ENCODE measurements at places on chromosomes 12 and 14.

DNA sequence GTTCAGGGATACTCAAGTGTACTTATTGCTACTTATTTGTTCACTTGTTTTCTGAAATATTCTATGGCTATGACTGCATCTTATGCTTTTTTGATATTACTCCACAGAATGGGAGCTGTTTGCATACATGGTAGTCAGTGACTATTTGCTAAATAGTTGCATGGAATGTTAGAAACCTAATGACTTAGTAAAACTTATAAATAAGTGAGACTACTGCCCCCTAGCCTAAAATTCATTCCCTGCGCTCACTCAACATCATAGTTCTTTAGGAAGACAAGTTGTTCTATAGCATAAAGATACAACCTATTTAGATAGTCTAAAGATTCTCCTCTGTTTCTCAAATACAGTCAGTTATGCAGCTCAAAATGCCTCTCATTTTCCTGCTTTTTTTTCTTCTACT is 305.5 kb downstream of the CEP128 start:
- no peak for DNase-seq

GRCh38 chr14:99080306-99080705 is 191.7 kb downstream of the BCL11B start:
- no peak for DNase-seq

DNA sequence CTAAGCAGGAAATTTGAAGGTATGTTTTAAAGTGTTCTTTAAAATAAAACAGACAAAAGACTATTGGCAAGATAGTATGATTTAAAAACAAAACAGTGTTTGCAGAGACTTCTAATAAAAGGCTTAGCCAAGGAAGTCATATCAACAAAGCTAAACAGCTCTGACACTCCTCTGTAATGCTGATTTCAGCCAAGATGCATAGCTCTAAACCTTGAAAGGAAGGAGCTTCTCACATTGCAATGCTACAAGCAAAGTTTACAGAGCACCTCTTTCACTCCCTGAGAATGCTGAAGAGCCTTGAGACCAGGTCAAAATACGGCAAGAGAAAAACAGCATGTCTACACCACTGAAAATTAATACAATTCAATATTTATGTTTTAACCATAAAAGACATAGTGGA is 51.8 kb downstream of the PARP11 start:
- no peak for DNase-seq

DNA sequence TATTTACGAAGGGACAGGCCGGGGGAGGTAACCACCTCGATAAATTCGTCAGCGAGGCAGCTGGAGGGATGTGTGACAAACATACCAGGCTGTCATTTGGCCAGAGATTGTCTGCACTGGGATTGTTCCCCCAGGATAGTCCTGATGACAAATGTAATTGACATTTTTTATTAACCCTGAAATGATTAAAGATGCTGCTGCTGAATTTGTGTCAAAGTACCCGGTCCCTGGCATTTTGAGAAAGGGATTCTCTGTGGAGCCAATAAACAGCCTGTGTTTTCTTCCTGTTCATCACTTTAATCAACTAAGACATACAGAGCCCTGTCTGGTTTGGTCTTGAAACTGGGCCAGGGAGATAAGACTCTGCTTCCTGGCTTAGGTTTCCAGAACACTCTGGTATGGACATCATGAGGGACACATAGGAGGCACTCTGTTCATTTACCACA is 117.6 kb downstream of the SLC25A47 start:
- peak; percentile 67 for DNase-seq

DNA sequence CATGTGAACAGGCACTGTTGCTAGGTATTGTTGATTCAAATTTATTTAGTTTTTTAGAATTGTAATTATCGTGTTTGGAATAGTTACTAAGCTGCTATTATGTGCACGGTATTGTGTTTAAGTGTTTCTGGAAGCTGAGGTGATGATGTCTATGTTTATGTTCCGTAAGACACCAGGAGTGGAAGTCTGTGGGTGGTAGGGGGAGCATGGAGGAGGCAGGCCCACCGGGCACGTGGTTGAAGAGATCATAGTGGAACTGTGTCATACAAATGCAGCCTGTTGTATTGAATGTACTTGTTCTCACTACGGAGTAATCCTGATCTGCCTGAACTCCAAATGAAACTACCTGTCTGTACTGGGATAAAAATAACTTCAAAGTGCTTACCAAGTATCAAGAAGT is 36.1 kb upstream of the STXBP6 start:
- DNase-seq = no peak

DNA sequence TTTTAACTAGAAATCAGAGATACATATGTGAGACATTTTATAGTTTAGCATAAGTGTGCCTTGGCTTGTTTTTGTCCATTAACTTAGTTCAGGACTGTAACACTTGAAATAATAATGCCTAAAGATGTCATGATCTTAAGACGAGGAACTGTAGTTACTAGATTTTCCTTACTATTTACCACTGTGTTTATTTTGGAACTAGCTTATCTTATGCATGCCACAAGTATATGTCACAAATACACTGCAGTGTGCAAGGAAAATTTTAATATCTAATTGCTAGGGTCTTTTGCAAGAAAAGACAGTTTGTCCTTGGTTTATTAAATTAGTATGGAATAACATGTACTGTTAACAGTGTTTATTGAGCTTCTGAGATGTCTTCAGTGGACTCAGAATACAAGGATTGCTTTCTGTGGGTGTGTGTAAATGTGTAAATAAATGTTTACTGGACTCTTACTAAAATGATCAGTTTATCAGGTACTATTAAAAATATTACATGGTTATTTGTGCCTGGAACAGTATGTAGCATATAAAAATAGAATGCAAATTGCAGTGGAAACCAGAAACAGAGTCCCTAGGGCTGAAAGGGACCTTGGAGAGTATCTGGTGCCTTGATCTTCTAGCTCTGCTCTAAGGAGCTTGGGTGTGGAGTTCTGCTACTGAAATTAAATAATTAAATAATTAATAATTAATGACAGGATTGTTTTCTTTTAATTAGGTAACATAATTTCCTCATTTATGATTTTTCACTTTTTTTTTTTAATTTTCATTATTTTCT is 58.1 kb downstream of the FGD4 start:
- no peak for DNase-seq

DNA sequence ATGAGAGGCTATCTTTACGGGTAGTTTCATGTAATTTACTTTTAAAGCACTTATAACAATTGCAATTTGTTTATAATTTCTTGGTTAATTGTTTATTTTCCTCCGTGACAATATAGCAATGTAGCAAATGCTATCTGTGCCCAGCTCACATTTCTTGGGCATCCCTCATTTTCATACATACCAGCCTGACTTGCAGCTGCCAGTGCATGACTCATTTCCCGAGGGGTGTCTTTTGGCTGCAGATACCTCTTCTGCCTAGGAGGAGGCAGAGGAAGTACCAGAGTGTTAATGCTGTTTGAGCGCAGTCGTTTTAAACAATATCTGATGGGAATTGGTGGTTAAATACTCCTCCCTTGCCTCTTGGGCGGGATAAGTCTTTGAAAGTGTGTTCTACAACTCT is 104.2 kb upstream of the ABCD2 start:
- peak; percentile 37 for DNase-seq

DNA sequence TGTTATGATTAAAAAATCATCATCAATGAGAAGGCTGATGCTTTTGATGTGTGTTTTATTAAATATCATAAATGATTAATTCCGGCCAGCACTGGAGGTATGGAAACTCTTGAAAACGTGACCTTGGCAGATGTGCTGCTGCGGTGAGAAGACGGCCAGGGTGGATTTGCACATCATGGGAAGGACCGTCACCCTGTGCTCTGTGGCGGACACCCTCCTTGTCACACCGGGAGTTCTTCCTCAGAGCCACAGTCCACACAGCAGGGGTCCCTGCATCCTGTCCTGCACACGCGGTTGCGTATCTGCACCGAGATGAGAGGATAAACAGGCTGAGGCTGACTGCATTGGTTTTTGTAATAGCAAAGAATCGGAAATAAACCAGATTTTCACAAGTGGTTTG is 33.5 kb downstream of the FZD10 start:
- DNase-seq = no peak

- no peak for DNase-seq
These were observed 13.0 kb downstream of the SERPINA11 start for GRCh38 chr14:94439453-94440057.

GRCh38 chr14:74578479-74578878 is 33.6 kb downstream of the LTBP2 start:
- no peak for DNase-seq

DNA sequence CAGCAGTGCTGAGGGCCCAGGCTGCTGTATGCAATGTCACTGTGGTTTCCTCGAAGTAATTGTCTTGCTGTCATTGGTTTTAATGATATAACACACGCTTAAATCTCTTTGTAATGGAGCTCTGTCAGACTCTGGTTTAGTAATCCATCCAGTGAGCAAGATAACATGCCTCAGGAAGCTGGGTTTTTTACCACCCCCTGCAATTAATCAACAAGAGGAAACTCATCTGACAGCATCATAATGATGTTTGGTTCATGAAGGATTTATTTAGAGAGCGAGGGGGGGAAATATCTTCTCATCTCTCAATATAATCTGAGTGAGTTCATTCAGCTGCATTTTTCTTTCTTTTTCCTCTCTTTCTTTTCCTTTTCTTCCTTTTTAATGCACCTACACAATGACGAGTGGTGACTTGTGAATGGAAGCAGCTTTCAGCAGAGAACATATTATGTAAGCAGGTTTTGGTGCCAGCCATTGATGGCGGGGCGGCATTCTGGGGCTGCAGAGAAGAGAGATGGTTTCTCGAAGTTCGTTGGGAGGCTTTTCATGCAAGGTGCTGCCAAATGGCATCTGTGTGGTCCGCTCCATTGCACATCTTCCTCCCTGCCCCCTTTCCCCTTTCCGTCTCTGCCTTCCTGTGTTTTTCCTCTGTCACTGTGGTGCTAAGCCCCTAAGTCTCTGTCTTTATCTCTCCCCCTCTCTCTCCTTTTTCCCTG is 6.7 kb downstream of the RPH3A start:
- peak; percentile 74 for DNase-seq

DNA sequence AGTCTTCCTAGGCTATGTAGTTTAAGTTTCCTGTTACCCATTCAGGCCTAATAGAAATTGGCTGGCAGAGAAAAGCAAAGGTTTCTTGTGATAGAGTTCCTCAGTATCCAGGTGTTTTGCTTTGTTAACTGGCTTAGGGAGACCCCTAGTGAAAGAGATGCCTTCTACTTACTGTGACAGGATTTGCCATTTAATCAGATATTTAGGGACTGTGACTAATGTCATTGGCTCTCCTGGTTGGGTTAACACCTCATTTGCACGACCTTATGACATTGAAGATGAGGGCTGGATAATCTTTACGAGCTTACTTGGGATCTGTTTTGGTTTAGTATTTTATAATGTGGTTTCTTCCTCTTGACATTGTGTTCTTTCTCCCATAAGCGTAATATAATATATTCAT is 5.8 kb downstream of the MON2 start:
- no peak for DNase-seq

DNA sequence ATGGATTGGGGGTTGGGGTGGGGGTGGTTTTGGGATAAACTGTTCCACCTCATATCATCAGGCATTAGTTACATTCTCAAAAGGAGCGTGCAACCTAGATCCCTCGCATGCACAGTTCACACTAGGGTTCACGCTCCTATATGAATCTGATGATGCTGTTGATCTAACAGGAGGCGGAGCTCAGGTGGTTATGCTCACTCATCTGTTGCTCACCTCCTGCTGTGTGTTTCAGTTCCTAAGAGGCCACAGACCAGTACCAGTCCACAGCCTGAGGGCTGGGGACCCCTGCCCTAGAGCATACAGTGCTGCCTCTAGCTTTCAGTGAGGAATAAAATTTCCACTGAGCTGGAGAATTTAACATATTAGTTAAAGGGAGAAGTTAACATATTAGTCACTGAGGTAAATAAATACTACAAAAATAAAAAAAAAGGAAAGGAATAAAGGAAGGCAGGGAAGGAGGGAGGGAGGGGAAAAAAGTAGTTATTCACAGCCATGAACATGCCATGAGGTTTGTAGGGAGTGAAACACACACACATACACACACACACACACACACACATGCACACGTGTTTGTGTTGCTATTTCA is 612.7 kb upstream of the TBX3 start:
- no peak for DNase-seq

- no peak for DNase-seq
These were observed 357.4 kb downstream of the TMEM117 start for GRCh38 chr12:44193281-44193680.

- no peak for DNase-seq
These were observed 347.2 kb upstream of the DCN start for GRCh38 chr12:91529829-91530228.

GRCh38 chr12:4626543-4626942 is 22.3 kb downstream of the AKAP3 start:
- no peak for DNase-seq

GRCh38 chr12:52759695-52760094 is 17.4 kb downstream of the KRT76 start:
- no peak for DNase-seq

DNA sequence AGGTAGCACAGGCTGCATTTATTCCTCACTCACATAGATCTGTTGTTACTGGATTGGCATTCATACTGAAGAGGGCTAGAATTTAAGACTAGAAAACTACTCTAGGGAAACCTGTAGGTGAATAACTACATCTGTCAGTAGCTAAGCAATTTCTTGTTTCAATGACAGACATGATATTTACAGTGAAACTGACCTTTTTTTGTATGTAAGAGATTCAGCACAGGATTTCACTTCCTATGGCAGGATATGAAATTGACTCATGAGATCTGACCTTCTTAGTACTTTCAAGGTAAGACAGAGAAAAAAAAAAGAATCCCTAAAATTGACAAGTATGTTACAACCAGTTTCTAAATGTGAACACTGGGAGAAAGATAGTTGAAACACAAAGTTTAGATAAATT is 189.8 kb upstream of the SLC16A7 start:
- DNase-seq = no peak

GRCh38 chr14:90791486-90791885 is 24.7 kb downstream of the TTC7B start:
- DNase-seq = no peak

- DNase-seq = no peak
These were observed 16.1 kb downstream of the PPTC7 start for GRCh38 chr12:110566993-110567392.

Data from cerebellum (tissue), 4 donors.